CD4-positive, alpha-beta T cell treated with Interleukin-4 for 4 hours (primary cell): ENCODE measurements at places on chromosomes 13 and 19.

- no peak for DNase-seq
Measured at GRCh38 chr13:46992383-46992952, 95.6 kb upstream of the HTR2A start.

GRCh38 chr19:23509686-23510450, 114.6 kb upstream of the ZNF91 start:
- no peak for DNase-seq

DNA sequence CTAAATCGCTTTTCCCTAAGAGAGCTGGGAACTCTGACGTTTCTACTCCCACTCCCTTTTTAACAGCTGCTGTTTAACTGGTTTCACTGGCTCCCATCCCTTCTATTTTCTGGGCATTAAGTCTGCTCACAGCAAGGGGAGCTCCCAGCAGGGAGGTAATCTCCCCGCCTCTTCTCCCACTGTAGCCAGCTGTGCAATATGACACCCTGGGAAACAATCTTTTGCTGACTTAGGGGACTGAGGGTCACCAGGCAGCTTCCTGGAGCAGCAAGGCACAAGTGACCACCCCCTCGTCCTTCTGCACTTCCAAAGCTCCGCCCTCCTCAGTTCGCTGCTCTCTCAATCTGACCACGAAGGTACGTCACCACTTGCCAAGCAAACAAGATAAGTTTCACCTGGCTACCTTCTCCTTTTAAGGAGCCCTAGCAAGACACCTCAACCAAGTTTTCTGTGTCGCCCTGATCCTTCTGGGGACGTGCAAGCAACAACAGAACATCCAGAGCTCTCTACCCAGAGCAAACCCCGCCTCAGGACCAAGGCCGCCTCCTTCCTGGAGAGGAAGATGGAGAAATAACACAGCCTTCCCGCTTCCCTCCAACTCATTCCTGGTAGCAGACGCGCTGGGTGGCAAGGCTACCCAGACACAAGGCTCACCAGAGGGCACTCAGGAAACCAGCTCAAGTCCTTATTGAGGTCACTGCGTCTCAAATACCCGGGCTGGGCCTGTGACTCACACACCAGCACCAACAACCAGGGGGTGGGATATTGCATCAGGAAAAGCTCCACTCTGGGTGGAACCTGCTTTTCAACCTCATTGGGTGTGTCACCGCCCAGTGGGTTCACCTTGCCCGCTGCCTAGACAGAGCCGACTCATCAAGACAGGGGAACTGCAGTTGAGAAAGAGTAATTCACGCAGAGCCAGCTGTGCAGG, 92.4 kb downstream of the STK24 start:
- peak; percentile 92 for DNase-seq

DNA sequence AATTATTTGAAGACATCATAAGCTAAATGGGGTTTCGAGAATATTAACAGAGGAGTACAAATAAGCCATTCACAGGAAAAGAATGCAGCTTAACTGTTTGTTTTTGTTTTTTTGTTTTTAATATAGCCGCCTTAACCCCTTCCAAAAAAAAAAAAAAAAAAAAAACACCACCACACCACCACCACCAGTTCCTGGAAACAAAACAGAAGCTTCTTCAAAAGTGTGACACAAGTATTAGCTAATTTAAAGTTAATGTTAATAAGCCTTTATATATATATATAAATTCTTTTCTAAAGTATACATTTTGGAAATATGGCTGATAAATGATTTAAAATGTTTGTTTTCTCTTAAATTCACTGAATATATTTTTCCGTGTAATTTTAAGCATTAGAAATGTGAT, 1.4 kb downstream of the RAP2A start:
- no peak for DNase-seq

DNA sequence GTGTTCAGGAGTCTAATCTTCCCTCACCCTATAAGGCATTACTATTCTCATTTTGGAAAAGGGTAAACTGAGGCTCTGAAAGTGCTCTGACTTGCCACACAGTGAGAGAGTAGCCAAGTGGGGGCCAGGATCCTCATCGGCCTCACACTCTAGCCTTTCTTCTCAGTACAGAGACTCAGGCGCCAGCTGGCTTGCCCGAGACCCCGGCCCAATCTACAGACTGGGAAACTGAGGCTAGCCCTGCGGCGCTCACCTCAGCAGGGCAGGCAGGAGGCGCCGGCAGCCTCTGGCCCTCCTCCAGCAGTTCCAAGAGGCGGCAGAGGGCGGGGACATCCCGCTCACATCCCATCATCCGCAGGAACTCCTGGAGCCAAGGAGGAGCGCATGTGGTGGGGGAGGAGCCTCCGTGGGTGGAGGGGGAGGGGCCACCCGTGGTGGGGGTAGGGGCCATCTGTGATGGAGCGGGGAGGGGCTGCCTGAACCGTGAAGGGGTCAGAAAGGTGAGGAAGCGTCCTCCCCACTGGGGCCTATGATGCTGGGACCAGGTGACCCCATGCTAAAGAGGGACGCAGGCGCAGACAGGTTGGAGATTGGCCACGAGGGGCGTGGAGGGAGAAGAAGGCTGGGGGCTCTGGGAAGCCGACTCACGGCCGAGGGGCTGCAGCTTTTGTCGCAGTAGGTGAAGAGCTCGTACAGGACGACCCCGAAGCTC, 8.7 kb upstream of the INSL3 start:
- no peak for DNase-seq

- DNase-seq, result no peak
Measured at GRCh38 chr13:106390367-106390766, 145.1 kb downstream of the EFNB2 start.

- DNase-seq, result no peak
Measured at GRCh38 chr13:103273825-103274224, 207.6 kb upstream of the SLC10A2 start.

GRCh38 chr13:73141292-73141771, 82.5 kb downstream of the KLF5 start:
- no peak for DNase-seq

GRCh38 chr13:58850161-58850560, 1218.6 kb downstream of the PCDH17 start:
- no peak for DNase-seq

DNA sequence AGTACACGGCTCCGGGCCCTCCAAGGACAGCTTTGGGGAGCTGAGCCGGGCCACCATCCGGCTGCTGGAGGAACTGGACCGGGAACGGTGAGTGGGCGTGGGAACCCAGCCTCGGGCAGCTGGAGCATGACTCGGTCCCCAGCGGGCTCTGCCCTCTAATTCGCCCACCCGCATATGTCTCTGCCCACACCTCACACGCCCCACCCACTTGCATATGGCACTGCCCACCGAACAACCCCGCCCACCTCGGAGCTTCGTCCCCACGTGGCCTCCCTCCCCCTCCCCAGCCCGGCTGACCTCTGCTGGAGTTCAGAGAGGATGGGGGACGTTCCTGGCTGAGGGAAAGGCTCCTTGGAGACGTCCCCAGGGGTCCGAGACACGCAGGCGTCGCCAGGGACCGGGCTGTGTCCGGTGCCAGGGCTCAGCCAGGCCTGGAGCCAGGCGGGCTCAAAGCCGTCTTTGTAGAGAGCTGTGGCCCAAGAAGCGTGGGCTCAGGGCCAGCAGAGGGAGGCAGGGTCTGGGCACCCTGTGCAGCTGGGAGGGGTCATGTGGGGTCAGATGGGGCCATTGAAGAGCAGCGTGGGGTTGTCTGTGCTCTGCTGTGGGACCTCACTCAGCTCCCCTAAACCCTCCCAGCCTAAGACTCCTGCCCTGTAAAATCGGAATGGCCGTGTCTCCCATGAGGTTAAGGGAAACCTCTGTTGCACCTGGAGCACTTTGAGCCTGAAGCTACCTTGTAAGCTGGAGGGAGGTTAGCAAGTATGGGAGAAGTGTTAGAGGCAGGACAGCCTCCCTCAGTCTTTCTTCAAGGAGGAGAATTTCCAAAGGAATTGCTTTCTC, 3.8 kb downstream of the APC2 start:
- DNase-seq, result no peak

DNA sequence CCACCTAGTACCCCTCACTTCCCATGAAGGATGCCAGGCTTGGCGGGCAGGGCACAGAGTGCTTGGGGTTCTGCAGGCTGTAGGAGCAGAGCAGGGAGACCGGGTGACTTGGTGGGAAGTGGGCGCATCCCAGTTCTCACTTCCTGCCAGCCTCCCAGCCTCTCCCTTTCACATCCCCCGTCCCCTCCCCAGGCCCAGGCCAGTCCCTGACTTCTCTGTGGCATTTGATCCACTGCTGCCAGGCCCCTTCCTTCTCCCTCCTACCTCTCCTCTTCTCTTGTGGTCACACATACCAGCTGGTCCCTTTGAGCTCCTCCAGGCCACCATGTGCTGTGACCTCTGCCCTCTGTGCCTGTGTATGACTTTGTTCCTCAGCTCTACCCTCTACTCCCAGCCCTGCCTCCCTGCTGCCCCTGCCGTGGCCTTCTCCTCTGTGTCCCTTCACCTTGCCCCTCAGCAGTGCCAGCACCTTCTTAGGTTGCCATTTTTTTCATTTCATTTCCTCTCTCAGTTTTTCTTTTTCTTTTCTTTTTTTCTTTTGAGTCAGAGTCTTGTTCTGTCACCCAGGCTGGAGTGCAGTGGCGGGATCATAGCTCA, 19.5 kb downstream of the MYO1F start:
- DNase-seq, result no peak

- DNase-seq, result peak; percentile 68
Measured at GRCh38 chr13:26482451-26483197, 74.9 kb upstream of the WASF3 start.

- DNase-seq, result no peak
Measured at GRCh38 chr13:103224804-103225203, 158.6 kb upstream of the SLC10A2 start.
